ENCODE measurements at places on chromosomes 1 and 21. TPM values are rescaled to one million over a fixed set of nuclear protein-coding genes. Genes with fewer than 3 reads are reported as not detected.

DNA sequence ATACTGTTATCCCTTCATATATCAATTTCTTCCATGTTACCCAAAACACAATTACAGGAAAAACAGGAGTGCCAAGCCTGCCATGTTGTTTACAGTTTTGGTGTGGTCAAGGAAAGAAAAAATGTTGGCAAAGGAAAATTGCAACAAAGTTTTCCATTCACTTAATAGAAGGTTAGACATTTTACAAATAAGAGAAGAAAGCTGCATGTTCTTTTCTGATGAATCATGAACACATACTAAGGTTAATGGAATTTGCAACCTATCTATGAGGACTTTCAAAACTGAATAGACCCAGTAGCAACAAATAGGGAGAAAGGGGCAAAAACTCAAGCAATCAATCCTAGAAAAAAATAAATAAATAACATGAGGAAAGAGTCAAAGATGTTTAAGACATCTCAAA lies 556.7 kb downstream of the DPYD start:
- peak; percentile 16 for DNase-seq

- DNase-seq: no peak
Observed at GRCh38 chr1:165695031-165695430, 3.3 kb downstream of the ALDH9A1 start.

- peak; percentile 88 for DNase-seq
Observed at GRCh38 chr1:151479462-151479861, 20.2 kb upstream of the POGZ start.

Gene MRPL55
- total RNA-seq: 103 TPM

GRCh38 chr1:33007190-33008050 lies 29.3 kb downstream of the AK2 start:
- DNase-seq: peak; percentile 79

Data from A172 (cell line).